Common myeloid progenitor, CD34-positive (primary cell): ENCODE measurements at places on chromosomes 2 and 18.

DNA sequence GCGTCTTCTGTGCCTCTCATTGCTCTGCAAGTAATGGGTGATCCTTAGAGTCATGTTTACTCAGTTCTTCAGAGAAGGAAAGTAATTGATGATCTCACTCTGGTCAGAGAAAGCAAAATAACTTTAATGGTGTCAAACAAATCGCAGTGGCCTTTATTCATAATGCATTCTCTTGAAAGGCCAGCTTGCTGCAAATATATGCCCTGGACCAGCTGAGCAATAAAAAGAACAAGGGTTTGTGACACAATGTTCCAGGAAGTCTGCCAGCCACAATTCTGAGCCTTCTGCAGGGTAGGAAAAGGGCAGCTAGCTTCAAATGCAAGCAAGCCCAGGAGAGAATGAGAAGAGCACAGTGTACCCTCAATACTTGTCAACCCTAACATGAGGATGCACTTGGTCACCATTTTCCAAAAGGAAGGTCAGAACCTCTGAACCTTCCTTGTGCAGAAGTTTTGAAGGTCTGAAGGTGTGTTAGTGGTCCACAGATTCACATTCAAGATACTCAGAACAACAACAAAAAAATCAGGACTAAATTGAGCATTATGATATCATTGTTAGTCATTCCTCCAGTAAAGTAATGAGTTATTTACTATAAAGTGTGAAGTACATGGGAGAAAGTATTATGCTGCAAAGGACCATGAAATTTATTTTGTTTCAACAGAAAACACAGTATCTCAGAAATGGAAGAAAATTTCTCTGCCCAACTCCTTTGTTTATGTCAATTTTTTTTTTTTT is 355.6 kb downstream of the PAX3 start:
- no peak for DNase-seq

GRCh38 chr18:2395427-2396161 is 175.7 kb downstream of the METTL4 start:
- no peak for DNase-seq

- no peak for DNase-seq
Observed at GRCh38 chr2:165631089-165631488, 161.6 kb downstream of the CSRNP3 start.

GRCh38 chr18:74078257-74078656 is 69.4 kb downstream of the FBXO15 start:
- no peak for DNase-seq

GRCh38 chr2:234374150-234374508 is 122.8 kb downstream of the ARL4C start:
- DNase-seq, result no peak

DNA sequence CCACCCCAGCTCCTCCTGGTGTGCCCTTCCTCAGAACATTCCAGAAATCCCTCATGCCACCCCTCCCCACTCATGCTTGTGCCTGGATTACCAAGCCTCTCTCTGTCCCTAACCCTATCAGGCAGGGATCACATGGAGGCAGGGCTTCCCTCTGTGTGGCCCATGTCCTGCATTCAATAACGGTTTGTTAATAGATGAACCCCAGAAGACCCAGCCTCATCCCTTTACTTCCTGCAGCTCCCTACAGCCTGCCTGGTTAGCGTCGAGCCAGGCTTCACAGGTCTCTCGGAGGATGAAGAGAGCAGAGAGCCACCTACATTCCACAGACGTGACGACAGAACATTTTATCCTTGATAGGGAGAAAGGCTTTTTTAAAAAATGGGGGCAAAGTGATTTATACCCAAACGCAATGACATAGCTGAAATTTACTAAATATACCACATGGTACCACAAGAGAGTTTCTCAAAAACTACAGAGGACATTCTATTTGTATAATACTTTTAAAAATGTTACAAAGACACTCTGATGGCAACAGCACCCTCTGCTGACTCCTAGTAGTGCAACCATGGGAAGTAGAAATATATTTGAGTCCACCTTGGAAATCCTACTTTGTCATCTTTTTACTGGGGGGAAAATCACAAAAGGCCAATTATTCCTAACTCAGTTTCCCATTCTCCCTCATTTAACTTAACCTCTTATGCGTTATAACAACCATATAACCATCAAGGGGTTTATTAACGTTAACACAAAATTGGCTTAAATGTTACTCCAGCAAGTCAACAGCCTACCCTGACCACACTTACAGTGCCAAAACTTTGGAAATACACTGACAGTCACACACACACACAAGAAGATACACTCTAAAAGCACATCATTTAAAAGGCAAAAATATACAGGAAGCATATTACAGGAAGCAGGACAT is 30.7 kb downstream of the FBXO15 start:
- DNase-seq, result peak; percentile 48

GRCh38 chr2:145141981-145142380 is 622.1 kb upstream of the ZEB2 start:
- DNase-seq, result no peak

DNA sequence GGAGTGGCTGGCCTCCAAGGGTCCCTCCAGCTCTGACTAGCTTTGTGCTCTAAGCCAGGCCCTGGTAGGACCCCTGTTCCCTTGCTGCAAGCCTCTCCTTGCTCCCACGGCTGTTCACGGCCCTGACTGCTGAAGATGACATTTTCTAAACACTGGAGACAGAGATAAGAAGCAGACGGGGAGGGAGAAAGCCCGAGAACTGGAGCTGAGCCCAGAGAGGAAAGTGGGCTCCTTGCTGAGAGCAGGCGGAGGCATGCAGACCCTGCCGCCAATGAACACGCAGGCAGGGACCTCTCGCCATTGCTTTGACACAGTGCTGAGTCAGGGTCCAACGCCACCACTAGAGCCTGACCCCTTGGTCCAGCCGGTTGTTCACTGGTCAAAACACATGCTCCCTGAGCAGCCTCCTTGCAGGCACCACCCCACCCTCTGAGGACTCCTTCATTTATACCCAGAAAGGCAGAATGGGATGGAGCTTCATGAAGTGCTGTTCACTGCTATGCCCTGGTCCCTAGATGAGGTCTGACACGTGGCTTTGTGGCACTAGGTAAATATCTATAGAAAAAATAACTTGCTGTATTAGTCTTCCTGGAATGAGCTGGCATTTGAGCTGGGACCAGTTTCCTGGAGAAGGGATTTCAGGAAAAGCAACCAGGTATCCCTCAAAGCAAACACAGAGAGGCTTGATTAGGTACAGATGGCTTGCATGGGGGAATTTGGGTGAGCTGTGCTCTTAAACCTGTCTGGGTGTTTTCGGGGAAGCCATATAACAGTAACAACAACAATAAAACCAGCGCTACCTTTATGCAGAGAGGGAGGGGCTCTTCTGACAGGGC is 65.7 kb downstream of the MCFD2 start:
- no peak for DNase-seq

GRCh38 chr2:9423922-9424272 is 443 bp downstream of the CPSF3 start:
- DNase-seq, result peak; percentile 74

GRCh38 chr2:166125557-166125956 is 2.3 kb downstream of the SCN1A start:
- no peak for DNase-seq

DNA sequence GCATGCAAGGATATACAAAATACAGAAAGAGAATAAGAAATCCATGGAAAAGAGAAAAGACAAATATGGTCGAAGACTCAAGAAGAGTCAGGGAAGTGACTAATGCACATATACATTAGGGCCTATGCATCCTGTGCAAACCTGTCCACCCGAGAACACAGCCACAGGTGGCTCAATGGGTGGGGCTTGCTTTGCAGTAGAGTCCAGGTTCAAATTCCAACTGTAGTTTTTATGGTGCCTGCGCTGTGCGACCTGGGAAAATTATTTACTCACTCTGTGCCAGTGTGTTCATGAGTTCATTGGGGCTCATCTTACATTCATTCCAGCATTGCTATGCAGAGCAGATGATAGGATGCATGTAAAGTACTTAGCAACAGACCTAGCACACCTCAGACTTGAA is 244.7 kb downstream of the CTNNA2 start:
- no peak for DNase-seq

DNA sequence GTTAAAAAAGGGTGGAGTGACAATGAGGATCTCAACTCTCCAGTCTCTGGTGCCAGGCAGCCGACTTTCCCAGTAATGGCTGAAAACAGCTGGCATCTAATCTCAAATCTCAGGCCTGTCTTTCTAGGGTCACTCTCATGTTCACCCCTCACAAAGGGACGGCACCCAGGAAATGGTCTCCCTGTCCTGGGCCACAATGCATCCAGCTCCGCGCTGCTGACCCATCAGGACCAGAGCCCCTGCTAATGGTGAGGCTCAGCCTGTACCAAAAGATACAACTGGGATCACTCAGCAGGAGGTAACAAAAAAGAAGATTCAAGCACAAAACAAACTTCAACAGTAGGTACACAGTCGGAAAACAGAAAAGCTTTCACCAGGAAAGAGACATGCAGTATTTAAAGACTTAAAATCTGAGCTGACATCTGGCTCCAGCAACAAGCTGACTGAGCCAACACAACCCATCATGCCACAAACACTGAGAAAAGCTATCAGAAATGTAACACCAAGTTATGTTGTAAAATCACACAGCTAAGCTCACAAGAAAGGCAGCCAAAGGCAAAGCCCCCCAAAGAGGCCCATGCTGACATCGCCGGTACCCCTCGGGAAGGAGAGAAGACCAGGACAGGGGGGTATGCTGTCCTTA is 13.6 kb upstream of the KIDINS220 start:
- DNase-seq, result no peak

DNA sequence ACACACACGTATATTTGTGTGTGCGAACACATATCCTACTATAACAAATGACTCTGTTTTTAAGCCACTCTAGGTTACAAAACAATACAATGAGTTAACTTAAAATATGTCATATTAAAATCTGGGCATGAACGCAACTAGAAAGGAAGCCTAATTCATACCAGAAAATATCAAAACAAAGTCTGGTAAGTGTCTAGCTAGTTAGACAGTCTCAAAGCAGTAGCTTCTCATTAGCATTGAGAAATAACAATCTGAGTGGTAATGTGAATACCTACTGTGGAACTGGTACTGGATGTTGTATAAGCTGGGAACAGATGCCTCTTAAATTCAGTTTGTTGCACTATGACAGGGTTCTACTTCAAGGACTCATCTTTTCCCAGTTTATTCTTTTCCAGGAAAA is 32.5 kb upstream of the WIPF1 start:
- DNase-seq, result no peak

DNA sequence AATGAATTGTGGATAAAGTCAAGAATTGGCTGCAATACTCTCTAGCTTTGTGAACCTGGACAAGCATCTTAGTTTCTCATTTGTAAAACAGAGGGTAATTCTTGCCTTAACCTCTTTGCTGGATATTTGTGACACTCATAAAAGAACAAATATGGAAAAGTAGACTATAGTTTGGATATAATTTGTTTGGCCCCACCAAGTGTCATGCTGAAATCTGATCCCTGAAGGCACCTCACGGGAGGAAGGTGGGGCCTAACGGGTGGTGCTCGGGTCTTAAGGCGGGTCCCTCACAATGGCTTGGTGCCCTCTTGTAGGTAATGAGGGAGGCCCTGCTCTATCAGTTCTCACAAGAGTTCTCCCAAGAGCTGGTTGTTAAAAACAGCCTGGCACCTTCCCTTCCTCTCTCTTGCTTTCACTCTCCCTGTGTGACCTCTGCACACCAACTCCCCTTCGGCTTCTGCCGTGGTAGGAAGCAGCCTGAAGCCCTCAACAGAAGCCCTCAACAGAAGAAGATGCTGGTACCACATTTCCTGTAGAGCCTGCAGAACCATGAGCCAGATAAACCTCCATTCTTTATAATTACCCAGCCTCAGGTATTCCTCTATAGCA is 37.4 kb downstream of the ARL4C start:
- DNase-seq, result no peak

DNA sequence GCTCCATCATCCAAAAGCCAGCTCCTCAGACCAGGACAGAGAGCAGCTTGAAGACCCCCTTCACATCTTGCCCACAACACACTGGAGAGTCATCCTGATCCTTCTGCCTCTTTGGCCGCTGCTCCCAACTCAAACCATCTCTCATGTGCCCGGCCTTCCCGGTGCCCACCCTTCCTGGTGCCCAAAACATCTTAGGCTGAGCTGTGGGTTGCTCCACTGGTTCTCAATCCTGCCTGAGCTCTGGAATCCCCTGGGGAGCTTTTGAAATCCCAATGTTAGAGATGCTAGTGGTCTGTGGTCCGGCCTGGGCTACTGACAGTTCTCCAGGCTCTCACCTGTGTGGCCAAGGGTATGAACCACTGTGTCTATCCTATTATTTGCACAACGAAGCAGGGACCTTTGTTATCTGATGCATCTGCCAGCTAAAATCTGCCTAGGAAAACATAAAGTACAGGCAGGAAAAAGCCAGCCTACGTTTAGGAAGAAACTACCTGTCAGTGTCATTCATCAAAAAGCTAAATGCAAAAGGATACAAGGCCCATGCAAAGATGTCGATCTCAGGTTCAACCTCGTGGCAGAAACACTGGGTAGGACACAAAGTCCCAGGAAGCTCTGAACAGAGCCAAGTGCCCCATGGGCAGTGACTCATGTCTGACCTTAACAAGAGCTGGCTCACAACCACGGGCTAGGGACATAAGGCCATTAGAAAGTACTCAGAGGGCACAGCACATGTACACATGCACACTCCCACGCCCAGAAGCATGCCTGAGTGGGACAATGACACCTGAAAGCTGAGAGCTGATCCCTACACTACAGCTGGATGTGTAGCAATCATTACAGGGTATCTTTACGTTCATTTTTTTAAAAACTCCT is 30.8 kb downstream of the TBC1D8 start:
- no peak for DNase-seq

DNA sequence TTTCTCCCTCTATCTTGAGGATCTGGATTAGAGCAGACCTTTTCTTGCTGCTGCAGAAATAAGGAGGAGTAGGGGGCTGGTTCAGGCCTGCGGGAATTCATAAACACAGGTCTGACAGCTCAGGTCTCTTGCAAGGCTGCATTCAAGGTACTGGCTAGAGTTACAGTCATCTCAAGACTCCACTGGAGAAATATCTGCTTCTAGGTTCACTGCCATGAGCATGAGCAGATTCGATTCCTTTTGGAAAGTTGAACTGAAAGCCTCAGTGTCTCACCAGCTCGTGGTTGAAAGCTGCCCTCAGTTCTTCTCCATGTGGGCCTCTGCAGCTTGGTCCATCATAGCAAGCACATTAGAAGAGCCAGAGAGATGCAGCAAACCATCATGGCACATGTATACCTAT is 124.4 kb upstream of the SETBP1 start:
- DNase-seq, result no peak

DNA sequence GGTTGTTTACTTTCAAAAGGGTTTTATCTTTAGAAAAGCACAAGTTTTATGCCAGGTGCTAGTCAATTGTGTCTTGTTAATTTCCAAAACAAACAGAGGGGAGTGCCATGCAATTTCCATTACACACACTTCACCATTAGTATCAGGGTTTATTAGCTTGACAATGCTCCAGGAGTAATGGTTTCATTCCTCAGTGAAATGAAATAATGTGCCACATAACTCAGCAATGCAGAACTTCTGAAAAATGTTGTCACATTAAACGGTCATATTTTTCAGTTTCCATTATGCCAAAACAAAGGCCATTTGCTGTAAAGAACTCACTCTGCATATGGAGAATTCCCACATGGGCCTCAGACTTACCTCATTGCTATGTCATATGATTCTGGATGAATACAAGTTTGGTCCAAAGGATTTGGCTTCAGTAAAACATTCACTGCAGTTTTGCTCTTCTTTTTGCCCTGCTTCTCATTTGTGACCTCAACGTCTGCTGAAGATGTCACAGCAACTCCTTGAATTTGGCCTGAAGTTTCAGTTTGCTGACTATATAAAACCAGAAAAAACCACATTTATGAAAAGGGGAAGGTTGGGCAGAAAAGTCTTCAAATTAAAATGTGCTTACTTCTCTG is 198.2 kb downstream of the SRBD1 start:
- no peak for DNase-seq
